ENCODE measurements at places on chromosomes 1 and 21.

GRCh38 chr1:144101397-144102045 is 129.7 kb upstream of the FAM72C start:
- no peak for DNase-seq

- DNase-seq = no peak
Measured at GRCh38 chr1:213976665-213977485, 10.9 kb upstream of the PROX1 start.

- DNase-seq = peak; percentile 71
Measured at GRCh38 chr1:203268901-203269653, 36.2 kb upstream of the BTG2 start.

GRCh38 chr21:15531986-15532385 is 197.8 kb upstream of the USP25 start:
- DNase-seq = no peak

DNA sequence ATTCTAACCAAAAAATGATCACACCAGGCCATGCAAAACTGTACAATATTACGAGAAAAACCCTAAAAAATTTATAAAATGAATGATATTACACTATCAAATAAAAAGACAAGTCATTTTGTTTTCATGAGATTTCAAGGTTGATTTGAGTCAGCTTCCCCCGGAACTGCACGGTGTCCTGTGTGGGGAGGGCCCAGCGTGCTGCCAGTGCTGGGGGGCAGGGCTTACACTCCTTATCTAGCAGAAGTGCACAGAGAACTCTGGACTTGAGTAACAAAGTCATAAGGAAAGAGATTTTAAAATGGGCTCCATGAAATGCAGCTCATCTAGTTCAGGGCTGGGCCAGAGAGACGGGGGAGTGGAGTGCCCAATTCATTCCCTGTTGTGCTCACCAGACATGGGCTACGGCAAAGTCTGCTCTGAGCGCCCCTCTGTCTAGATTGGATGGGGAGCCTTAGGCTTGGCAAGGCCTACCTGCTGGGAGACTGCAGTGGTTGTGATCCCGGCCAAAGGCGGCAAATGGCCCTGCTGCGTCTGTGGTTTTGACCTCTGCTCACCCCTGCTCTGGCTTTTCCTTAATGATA is 50.1 kb downstream of the COQ8A start:
- DNase-seq = no peak

DNA sequence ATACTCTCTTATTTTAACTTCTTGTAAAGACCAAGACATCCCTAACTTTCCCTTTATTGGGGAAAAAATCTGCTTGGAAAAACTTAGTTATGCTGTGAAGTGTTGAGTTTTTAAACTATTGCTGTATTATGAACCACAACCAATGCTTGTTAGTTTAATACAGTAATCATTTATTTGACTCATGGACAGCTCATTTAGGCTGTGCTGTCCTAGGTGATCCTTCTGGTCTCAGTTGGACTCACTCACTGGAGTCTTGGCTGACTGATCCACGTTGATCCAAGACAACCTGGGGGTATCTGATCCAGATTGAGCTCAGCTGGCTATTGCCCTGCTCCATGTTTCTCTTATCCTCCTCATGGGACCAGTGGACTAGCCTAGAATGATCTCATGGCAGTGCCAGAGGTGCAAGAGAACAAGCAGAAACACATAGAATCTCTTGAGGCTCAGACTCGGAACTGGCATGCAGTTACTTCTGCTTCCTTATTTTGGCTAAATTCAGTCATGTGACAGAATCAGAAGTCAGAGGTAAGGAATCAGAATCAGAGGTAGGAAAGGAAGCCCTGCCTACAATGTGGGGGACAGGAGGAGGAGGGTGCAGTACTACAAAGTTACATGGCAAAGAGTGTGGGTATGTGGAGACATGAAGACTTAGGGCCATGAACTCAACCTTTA is 156.5 kb downstream of the FGGY start:
- no peak for DNase-seq

DNA sequence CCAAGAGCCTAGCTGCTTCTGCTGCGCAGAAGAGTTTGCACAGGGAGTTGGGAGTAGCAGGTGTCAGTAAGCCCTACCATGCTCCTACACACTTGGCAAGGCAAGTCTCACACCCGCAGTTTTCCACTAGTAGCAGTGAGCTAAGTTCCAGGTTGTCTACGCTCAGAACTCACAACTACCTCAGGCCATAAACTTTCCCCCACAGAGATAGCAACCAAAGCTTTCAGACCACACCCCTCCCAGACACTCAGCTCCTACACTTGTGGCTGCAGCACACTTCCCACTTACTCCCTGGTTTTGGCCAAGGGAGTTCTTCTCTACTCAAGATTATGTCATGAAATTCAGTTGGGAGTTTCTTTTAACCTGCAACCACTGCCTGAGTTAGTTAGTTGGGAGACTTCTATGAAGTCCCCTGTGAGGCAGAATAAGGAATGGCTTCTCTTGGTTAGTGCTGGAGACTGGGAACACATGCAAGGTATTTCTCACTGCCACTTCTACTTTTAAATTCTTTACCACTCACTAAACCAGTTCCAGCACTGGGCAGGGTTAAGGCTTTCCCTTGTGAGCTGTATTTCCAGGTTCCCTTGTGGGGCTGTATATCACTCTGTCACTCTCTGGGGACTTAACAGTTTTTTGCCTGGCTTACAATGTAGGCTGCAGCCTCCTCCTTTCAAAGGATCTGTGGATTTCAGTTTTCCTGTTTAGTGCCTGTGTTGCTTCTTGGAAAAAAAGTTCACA is 18.3 kb upstream of the MAB21L3 start:
- no peak for DNase-seq

- DNase-seq = no peak
Measured at GRCh38 chr1:15430787-15431570, 7.3 kb upstream of the CTRC start.

DNA sequence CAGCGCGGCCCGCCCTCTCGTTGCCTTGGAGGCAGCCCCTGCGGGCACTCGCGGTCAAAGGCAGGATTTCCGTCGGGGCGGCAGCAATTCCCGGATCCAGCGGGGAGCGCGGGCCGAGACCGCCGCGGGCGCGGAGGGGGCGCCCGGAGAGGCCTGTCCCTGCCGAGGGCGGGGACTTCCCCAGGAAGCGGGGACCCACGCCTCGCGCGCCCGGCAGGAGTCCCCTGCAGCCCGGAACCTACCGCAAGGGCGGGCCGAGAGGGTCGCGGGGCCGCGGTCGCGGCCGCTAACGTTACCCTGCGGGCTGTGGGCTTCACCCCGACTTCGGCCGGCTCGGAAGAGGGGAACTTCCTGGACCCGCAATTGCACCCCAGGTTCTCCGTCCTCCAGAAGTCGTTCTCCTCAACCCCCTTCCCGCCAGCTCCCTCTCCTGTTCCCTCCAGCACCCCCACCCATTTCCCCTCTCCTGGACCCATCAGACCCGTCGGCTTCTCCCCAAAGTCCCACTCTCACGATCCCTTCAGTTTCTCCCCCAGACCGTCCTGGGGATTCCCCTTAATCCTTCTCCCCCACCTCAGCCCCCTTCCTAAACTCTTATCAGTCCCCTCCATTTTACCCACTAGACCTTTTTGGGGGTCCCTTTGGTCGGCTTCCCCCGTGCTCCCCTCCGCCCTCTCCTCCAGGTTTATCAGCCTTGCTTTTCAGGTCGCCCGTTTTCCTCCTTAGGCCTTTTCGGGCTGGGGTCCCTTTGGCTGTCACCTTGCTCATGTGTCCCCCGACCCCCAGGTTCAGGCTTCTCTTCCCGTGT is 604 bp downstream of the FGR start:
- DNase-seq = no peak

- DNase-seq = no peak
Measured at GRCh38 chr1:94079080-94079940, 41.6 kb downstream of the ABCA4 start.

DNA sequence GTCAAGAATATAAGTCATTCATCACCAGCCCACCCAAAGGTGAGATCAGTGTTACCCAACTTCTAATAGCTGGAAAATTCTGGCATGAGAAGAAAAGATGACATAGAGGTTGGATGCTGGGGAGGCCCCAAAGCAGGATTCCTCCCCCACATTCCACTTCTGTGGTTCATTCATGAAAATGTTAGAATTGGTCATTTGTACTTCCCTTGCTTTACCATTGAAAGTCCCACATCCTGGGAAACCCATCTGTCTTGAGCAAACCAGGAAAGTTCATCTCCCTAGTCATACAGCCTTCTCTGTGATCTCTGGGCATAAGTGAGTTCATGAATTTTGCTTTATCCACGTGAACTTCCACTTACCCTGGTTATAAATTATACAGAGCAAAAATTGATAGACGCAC is 66.8 kb downstream of the SERINC2 start:
- no peak for DNase-seq

DNA sequence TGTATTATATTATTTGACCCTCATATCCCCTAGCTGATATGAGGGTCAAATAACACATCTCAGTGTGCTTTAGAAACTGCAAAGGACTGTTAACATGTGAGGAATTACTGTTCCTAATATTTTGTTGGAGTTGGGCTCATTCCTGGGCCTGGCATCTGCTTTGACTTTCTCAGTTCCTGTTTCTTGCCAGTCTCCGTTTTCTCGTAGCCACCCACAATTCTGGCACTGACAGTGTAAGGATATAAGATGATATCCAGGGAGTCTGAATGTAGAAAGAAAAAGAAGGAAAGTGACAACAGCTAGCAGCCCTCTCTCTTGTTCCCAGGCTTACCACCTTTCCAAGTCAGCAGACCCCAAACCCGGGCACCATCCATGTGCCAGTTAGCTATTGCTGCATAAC is 54.4 kb upstream of the SCMH1 start:
- no peak for DNase-seq

GRCh38 chr1:31155216-31155806 is 84.4 kb downstream of the NKAIN1 start:
- DNase-seq = no peak

- DNase-seq = peak; percentile 70
Measured at GRCh38 chr1:159817276-159818041, 9.2 kb upstream of the SLAMF8 start.

GRCh38 chr1:179794669-179795068 is 51.6 kb downstream of the FAM163A start:
- no peak for DNase-seq

GRCh38 chr21:25934771-25935224 is 200.0 kb downstream of the GABPA start:
- DNase-seq = no peak

DNA sequence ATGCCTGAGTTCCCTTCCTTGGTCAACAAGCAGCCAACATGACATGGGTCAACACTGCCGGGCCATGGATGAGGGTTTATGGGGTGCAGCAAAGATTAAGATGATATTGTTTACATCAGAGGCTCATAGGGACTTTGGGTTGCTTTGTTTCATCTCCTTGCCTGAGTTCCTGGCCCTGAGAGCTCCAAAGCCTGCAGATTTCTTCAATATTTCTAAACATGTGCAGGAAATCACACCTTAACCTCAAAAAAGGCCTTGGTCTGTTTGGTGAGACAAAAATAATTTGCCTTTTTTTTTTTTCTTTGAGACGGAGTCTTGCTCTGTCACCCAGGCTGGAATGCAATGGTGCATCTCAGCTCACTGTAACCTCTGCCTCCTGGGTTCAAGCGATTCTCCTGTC is 876 bp downstream of the SLAMF8 start:
- no peak for DNase-seq

GRCh38 chr1:147808025-147808424 is 47.6 kb upstream of the GJA5 start:
- DNase-seq = no peak

- no peak for DNase-seq
Measured at GRCh38 chr1:82578086-82578726, 777.5 kb downstream of the ADGRL2 start.

DNA sequence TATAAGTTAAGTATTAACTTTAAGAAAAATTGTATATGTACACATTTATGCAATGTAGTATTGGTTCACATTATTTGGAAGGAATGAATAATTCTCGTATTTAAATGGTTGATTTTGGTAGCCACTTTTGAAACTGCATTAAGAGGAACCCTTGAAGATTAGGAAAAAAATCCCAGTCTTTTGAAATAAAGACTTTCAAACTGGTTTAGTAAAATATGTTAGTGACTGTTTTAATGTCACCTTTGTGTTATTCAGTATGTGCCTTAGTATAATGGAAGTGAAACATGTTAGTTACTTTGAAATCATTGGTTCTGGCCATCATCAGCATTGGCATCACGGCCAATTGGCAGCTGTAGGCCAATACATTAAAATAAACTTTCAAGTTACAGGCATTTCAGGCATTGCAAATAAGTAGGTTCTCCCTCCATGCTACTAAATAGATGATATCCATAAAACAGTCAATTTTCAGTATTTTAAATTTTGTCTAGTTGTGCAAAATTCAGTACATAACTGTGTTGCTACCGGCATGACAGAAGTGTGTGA is 4.4 kb downstream of the MIER1 start:
- no peak for DNase-seq

- no peak for DNase-seq
Measured at GRCh38 chr1:226679853-226680516, 59.1 kb downstream of the ITPKB start.

GRCh38 chr21:38849776-38850175 is 44.0 kb downstream of the ETS2 start:
- no peak for DNase-seq

- no peak for DNase-seq
Measured at GRCh38 chr1:178528228-178528952, 15.5 kb downstream of the TEX35 start.

- no peak for DNase-seq
Measured at GRCh38 chr1:181159451-181160140, 71.1 kb downstream of the IER5 start.

DNA sequence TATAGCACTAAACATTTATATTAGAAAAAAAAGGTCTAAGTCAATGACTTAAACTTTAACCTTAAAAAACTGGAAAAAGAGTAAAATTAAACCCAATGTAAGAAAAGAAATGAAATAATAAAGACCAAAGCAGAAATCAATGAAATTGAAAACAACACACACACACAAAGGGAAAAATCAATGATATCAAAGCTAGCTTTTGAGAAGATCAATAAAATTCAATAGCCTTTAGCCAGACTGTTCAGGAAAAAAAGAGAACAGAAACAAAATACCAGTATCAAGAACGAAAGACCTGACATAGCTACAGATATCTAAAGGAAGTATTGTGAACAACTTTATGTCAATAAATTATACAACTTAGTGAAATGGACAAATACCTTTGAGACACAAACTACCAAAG is 7.1 kb downstream of the DHCR24 start:
- no peak for DNase-seq

GRCh38 chr1:53590531-53591515 is 131.6 kb downstream of the DMRTB1 start:
- no peak for DNase-seq

DNA sequence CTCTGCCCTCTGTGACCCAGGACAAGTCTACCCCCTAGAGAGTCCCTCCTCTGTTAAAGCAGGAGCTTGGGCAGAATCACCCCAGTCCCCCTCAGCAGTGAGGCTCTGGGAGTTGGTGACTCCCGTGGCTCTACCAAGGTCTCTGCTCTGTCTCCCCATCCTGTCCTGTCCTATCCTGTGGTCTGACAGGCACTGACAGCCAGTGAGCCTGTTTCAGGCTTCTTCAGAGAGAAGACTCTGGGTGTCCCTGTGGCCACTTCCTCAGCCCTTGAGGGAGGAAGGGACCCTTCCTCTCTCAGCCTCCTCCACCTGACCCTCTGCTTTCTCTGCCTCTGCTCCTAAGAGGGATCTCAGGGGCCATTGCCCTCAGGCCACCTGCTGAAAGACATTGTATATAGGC is 148.7 kb downstream of the FCRL5 start:
- no peak for DNase-seq

- DNase-seq = no peak
Measured at GRCh38 chr1:182198006-182198605, 136.6 kb upstream of the ZNF648 start.
